Activated CD4-positive, CD25-positive, alpha-beta regulatory T cell treated with anti-CD3 and anti-CD28 coated beads, Interleukin-2, amount 50 U/mL, for 16 hours (primary cell): ENCODE measurements at places on chromosomes 16 and 17.

- no peak for DNase-seq
Observed at GRCh38 chr16:3487521-3488410, 7.5 kb downstream of the C16orf90 start.

DNA sequence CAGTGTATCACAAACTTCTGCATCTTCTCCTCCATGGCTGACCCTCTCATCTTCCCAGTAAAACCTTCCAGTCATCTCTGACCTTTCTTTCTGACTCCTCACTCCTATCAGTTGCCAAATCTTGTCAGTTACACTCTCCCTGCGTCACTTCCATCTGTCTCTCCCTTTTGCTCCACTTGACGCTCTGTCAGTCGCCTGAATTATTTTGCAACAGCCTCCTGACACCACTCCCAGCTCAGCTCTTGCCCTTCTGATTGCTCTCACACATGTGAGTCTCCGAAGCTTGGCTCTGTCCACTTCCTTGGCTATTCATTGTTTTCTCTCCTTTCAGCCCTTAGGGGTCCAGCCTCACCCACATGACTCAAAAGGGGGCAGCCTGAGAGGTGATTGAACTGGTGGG lies 27.7 kb downstream of the DHRS7C start:
- no peak for DNase-seq

GRCh38 chr17:81207610-81208581 lies 14.9 kb downstream of the CEP131 start:
- DNase-seq: no peak

DNA sequence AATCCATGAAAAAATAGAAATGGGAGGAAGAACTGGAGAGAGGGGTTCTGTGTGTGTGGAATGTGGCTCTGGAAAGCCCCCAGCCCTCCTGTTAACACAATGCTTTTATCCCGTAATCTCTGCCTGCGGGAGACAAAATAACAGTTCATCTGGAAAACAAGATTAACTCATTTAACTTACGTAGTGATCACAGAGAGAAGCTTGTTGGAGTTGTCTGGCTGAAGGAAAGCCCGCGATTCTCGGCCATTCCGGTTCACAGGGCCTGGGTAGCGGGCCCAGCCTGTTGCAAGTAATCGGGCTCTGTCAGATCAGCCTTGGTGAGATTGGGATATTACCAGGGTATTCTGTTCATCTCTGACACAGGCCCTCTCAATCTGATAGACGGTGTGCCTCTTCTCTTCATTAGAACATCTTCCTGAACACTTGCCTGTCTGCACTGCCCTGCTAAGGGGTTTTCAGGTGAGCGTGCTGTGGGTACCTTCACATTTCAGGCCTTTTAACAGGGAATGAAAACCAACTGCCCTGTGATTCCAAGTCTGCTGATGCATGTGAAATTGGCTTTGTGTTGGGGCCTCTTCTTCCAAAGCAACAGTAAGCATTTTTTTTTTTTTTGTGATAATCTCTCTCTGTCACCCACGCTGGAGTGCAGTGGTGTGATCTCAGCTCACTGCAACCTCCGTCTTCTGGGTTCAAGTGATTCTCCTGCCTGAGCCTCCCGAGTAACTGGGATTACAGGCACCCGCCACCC lies 609.9 kb downstream of the WWOX start:
- no peak for DNase-seq

DNA sequence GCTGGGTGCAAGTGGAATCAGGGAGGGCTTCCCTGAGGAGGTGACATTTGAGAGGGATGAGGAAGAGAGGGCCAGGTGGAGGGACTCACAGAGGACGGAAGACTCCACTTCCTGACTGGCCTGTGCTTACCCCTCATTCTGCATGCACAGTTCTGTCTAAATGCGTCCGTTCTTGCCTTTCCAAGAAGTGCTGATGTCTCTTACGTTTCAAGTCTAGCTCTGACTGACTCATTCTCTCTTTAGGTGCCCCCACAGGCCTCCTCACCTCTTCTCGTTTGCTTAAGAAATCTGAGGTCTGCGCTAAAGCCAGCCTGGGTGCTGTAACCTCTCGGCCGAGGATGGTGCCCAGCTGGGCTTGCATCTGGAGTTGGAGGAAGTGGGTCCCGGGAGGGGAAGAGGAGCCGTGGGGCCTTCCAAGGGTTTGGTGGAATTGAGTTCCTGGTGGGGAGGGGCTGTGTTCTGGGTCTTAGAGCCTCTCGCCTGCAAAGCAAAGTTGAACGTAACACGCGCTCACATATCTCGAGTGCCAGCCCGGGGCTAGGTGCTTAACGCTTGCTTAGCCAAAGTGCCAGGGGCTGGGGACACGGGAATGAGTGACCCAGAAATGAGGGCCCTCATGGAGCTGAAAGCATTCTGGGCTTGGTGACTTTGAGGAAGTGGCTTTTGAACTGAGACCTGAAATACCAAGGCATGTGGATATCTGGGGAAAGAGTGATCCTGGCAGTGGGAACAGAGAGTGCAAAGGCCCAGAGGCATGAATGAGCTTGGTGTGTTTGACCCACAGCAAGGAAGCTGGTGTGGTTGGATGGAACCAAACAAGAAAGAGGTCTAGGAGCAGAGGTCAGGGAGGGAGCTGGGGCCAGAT lies 4.8 kb downstream of the IL4R start:
- DNase-seq: peak; percentile 31

DNA sequence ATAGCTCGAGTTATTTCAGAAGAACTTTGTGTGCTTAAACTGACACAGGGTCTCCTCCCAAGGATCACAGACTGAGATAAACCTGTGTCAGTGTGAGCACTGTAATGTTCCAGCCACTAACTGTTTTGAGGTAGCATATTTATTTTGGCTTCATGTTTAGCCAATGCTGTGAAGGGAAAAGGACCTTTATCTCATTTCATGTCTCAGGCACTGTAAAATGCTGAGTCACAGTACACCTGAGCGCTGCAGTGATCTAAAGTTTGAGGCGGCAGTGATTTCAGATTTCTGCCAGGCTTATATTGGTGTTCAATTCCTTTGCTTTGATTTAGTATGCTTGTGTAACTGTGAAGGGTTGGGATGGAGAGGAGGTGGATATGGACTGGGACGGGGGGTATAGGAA lies 3.1 kb upstream of the DNAJA2 start:
- no peak for DNase-seq

- DNase-seq: no peak
Observed at GRCh38 chr17:38354466-38354865, 2.8 kb downstream of the SOCS7 start.

DNA sequence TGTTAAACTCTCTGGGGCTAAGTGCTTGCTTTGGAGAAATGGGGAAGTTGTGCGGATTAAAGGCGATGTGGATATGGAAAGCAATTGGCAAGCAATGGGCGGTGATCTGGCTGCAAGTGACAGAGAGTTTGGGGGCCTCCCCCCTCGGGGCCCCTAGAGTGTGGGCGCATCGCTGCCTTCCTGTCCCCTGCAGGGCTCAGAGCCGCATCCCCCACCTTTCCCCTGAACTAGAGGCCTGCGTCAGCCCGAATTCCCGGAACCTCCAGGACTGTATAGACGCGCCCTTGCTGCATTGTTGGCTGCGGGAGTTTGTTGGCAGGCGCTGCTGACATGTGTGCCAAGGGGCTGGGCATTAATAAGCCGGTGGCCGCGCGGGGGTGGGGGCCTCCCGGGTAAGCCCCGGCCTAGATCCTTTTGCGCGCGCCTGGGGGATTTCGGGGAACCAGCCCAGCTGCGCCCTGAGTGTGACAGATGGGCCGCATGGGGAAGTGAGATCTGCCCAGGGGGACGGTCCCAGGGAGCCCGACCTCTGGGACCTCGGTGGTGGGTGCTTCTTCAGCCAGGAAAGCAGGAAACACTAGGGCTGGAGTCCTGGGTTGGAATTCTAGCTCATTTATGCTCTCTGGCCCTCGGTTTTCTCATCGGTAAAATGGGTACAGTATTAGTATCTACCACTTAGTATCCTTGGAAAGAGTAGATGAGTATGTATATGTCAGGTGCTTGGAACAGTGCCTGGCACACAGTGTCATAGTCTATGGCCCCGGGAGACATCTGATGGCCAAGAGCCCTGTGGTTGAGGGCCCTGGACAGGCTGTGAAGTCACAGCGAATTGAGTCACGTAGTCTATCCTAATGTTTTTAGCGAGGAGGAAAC lies 1.0 kb downstream of the EEF2K start:
- peak; percentile 37 for DNase-seq

DNA sequence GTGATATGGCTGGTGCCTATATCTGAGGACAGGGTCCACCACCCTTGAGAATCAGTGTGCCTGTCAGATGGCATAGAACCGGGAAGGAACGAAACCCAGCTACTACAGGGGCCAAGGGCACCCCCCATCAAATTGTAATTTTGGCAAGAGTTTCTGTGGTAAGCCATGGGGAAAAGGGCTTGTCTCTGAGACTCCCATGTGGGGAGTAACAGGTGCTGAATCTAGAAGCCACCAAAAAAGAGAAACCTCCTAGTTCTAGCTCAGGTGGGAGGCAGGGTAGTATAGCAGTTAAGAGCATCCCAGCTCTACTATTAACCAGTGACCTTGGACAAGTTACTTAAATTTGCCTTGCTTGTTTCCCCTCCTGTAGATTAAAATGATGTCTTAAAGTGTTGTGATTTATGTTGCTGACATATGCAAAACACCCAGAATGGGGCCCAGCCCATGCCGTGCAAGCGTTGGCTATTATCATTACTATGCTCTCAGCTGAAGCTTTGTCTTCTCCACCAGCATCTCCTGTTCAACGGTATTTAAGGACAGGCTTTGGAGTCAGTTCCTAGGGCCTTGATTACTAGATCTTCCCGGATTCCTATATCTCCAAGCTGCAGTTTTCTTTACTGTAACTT lies 210.7 kb upstream of the NLRP1 start:
- DNase-seq: no peak

GRCh38 chr17:37179893-37180292 lies 195.9 kb upstream of the C17orf78 start:
- no peak for DNase-seq

- no peak for DNase-seq
Observed at GRCh38 chr16:48157302-48157701, 1.5 kb upstream of the ABCC12 start.

- DNase-seq: no peak
Observed at GRCh38 chr17:81424151-81425017, 29.1 kb downstream of the BAHCC1 start.
